ENCODE measurements at places on chromosomes 16 and 17.

- no peak for DNase-seq
These were observed 7.1 kb downstream of the CARHSP1 start for GRCh38 chr16:8861563-8862308.

DNA sequence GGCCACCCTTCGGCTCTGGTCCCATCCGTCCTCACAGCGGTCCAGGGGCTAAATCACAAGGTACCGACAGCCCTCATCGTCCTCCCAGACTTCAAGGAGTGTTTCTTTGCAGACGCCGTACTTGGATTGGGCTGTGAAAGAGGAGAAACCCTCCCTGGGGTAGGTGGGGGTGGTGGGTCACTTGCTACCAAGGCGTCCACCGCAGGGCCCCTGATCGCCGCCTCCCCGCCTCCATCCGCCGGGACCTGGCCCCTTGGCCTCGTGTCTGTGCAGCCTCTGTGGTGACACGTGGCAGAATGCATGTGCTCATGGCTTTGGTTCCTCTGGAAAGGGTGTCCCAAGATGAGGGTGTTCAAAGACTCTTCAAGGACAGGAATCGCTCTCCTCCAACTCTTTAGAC is 151.4 kb downstream of the BANP start:
- DNase-seq = no peak

DNA sequence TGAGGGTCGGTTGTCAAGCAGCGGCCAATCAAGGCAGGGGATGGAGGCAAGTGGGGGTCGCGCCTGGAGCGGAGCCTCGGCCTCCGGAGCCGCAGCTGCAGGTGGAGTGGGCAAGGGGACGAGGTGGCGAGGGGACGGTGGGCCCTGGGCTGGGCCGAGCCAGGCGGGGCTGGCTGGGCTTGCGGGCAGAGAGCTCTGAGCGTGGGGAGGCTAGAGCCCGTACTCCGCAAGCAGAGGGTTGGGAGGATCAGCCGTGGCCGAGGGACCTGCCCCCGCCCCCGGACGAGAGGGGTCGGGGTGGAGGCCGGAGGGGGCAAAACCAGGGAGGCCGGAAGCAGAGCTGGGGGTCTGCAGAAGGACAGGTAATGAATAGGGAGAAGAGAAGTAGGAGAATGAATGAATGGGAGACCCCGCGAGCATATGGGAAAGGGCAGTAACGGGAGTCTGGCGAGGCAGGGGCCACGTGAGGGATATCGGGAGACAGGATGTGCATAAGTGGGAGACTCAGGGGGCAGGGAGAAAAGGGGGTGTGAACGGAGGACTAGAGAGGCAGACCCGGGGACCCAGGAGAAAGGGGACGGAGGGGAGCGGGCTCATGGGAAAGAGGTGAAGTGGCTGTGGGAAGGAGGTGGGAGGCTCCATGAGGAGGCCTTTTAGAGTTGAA is at the start of gene KATNB1:
KATNB1 (plus strand) TSS at position 16 of the 664 bp plus-strand sequence. CDS start 1,474 bp downstream, outside the sequence.
- no peak for DNase-seq

DNA sequence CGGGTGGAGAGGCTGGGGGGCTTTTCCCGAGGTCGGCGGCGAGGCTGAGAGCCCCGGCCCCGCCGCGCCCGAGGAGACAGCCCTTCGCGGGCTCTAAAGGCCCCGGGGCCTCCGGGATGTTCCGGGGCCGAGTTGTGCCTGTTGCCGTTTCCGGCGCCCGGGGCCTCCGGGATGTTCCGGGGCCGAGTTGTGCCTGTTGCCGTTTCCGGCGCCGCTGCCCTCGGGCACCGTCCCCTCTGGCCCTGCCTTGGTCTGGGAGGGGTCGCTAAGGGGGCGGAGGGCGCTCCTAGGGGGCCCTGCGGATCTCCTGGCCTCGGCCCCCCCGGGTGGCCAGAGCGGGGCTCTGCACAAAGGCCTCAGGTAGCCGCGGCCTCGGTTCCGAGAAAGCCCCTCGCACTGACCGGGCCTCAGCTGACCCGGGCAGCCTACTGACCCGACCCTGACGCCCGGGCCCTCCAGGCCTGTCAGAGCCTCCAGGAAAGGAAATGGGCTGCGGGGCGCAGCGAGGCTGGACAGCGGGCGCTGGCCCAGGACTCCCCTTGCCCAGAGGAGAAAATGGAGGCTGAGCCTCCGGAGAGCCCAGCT is 24.2 kb downstream of the ACTG1 start:
- no peak for DNase-seq

DNA sequence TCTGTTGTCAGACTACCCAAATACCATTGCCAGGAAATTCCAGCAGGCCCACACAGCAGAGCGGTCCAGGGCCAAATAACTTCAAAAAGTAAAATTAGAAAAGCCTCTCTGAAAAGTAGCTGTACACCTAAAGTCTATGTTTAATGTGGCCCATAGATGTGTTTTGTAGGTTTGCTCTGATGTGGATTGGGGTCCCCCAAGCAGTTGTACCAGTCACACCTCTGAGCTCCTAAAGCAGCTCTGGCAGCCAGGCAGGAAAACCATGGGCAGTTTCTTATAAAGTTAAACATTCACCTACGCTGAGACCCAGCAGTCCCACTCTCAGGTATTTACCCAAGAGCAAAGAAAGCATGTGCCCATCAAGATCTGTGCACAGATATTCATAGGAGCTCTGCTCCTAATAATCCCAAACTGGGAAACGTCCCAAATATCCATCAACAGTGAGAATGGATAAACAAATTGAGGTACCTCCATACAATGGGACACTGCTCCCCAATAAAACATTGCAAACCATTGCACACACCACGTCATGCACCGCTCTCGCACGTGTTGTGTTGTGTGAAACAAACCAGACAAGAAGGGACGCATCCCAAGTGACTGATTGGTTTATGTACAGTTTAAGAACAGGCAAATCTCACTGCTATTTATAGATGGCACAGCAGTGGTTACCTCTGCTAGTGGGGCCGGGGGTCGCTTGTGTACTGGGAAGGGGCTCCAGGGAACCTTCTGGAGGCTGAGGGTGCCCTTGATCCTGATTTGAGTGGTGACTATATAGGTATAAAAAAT is 15.8 kb upstream of the PRM1 start:
- no peak for DNase-seq

DNA sequence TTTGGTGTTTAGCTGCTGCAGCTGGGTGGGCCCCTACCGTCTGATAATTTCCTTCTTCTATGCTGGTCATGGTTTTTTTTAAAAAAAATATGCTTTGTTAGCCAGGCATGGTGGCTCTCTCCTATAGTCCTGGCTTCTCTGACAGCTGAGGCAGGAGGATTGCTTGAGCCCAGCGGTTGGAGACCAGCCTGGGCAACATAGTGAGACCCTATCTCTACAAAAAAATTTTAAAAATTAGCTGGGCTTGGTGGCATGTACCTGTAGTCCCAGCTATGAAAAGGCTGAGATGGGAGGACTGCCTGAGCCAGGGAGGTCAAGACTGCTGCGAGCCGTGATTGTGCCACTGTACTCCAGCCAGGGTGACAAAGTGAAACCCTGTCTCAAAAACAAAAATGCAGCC is 19.4 kb downstream of the B4GALNT2 start:
- no peak for DNase-seq

- DNase-seq = no peak
These were observed 38.5 kb downstream of the TBC1D16 start for GRCh38 chr17:79997011-79997660.

- DNase-seq = no peak
These were observed 16.3 kb downstream of the PIK3R5 start for GRCh38 chr17:8949061-8949661.

DNA sequence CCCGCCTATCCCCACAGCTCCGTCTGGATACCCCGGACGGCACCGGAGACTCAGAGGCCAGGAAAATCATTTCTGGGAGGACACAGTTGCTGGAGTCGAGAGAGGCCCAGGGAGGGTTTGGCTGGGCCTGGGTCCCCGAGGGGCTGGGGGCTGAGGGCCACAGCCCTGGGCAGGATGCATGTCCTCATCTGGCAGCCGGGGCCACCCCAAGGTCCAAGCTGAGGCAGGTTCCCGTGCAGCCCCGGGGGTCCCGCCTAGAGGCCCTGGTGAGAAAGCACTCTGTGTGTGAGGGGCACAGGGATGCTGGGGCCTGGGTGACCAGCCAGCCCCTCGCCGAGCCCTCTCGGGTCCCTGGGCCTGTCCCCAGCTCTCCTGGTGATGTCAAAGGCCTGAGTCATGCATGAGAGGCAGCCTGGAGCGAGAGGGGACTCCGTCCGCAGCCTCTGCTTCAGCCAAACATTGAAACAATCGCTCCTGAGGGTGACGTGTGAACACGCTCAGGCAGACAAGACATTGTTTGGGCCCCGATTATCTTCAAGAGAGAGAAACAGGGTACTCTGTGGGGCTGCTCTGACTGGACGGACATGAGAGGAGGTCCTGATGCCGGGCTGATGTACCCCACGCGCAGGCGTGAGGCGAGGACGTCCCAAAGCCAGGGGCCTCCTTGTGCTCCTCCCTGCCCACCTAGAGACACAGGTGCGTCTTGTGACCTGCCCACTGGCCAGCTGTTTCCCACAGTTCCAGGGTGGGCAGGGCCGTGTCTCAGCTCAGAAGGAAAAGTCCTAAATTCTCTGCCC is 25.8 kb upstream of the C1QTNF8 start:
- no peak for DNase-seq

DNA sequence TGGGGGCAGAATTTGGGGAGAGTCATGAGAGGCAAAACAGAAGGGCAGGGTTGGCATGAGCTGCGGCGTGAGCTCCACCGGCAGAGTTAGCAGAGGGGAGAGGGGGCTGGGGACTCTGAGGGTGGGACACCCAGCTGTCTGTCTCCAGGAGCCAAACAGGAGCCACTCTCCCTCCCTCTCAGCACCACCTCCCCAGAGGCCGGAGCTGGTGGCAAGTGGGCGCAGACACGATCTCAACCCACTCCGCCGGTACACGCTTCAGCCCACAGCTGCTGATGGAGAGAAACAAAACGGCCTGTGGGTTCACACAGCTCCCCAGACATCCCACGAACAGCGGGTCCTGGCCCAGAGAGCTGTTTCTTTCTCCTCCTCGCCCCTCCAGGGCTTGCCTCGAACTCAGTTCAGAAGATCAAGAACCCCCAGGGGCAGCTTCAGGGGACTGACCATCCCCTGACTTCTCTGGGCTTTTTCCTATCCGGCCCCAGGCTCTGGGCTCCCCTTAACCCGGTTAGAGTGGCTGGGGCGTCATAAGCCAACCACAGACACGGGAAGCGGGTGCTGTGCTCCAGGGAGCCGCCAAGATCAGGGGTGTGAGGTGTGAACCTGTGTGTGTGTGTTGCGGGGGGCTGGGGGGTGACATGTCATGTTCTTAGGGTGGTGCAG is 7.6 kb downstream of the RHBDF2 start:
- DNase-seq = no peak

DNA sequence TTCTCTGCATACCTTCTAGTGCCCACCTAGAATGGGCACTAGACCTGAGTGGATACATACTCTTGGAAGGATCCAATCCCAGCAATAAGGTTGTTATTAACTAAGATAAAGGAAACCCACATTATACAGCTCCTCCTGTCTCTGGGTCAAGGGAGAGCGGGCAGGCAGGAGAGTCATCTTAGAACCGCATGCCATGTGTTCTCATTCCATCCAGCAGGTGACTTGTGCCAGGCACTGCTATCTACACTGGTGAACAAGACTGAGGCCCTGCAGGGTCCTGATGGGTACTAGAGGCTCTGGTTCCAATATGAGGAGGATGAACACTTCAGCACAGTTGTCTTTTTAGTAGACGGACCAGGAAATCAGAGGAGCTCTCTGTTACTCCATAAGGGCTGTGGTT is 5.9 kb upstream of the CD300H start:
- DNase-seq = no peak

DNA sequence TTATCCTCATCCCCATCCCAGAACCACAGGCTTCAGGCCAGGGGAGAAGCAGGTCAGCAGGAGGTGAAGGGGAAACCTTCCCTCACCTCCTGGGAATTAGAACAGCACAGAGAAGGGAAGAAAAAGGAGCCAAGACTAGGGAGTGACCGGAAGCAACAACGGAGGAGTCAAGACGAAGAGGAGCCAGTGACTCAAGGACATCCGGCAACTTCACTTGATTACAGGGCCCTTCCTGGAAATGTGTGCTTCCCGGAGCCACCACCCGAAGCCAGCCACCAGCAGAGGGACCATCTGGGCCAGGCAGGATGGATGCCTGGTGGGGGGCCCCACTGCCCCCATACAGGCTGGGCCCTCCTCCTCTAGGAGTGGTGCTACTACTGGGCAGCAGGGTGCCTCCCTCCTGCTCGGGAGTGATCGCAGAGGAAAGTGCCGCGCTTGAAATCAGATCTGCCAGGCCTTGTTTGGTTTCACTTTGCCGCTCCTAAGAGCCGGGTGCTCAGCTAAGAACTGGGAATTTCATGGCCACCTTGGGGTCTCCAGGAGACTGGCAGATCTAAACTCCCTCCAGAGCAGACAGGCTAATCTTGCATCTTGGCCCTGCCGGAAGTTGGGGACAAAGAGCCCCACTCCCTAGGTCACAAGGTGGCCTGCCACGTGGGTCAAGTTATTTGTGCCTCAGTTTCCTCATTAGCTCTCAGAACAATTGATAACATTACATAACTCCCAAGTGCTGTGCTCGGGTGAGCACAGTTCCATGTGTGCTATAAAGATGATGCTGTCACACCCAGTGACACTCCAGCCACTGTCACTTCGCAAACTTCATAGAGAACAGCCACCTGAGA is 6.6 kb downstream of the CDC42EP4 start:
- no peak for DNase-seq

- no peak for DNase-seq
These were observed 9.7 kb upstream of the PIK3R5 start for GRCh38 chr17:8975091-8975725.

Data from fibroblast of skin of left biceps (primary cell).